Stimulated activated CD4-positive, alpha-beta T cell treated with anti-CD3 and anti-CD28 coated beads, Interleukin-1b, Interleukin-23, amount 100 ng/mL, for 1 hour (primary cell): ENCODE measurements at places on chromosomes 4 and X.

GRCh38 chr4:118883861-118884260 is 4.8 kb upstream of the SYNPO2 start:
- DNase-seq = no peak

GRCh38 chrX:108049649-108050048 is 4.8 kb downstream of the VSIG1 start:
- no peak for DNase-seq

DNA sequence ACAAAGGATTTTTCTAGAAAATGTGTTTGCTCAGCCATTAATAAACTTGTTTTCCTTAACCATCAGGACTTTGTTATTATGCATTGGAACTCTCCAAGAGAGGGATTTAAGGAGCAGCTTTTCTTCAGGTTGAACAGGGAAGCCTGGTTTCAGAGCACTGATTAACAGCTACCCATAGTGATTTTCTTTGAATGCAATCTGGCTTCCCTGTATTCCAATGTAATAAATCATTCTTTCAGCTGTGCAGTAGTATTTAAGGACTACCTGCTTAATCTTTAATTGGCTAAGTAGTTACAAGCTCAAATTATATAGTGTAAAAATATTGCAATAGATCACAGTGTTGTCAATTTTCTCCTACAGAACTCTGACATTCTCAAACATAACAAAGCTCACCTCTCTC is 77.5 kb downstream of the TMEM156 start:
- DNase-seq = no peak

GRCh38 chr4:111210595-111210994 is 587.7 kb upstream of the PITX2 start:
- no peak for DNase-seq

- DNase-seq = no peak
Measured at GRCh38 chr4:158580064-158580463, 58.4 kb downstream of the RXFP1 start.

- DNase-seq = no peak
Measured at GRCh38 chr4:123952530-123953274, 556.1 kb downstream of the SPRY1 start.

DNA sequence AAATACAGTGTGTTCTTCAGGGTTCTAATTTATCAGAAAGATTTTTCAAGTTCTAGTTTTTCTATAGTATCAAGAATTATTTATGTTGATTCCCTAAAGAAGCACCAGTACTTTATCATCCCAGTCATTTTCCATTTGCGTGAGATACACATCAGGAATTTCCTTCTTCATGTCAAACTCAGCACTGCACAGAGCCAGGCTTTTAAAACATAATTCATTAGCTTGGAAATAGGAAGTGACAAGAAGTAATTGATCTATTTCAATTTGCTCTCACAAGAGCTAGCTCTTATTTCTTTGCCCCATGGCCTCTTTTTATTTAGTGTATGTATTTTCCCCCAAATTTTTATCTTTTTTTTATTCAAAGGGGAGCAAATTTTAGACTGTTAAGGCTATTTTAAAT is 13.0 kb upstream of the SLC10A4 start:
- no peak for DNase-seq

- DNase-seq = no peak
Measured at GRCh38 chr4:54575919-54576318, 81.8 kb upstream of the KIT start.

DNA sequence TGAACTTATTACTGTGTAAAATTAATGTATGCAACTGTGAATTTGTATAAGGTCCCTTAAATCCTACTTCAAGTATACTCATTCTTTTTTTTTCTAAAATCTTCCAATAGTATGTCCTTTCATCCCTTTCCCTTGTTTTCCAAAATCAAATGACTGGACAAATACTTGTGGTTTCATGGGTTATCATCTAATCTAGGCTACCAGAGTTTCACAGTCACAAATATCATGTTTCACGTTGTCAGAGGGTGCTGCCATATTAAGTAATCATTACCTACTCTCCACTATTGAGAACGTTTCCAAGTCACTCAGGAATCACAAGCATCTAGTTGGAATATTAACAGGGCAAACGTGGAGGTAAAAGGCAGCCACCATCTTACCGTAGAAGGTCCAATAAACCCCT is 1235.0 kb upstream of the TENM3 start:
- no peak for DNase-seq
